ENCODE measurements at places on chromosomes 3 and 15. TPM values are rescaled to one million over a fixed set of nuclear protein-coding genes. Genes with fewer than 3 reads are reported as not detected.

The PYGO1 gene
- total RNA-seq = 4.7 TPM

The CAND2 gene
- 2.6 TPM for total RNA-seq

The KCNAB1 gene
- total RNA-seq = 0.70 TPM

The UPK1B gene
- 2.2 TPM for total RNA-seq

The XCR1 gene
- not detected for total RNA-seq

The TERC gene
- total RNA-seq = 69.2 TPM

The GALNT15 gene
- total RNA-seq = 25.1 TPM

The FOXB1 gene
- total RNA-seq = not detected

The CLDN11 gene
- total RNA-seq = 111 TPM

The SERPINI1 gene
- 1.5 TPM for total RNA-seq

The SNTN gene
- not detected for total RNA-seq

The PLA1A gene
- 7.8 TPM for total RNA-seq

The CHRNA7 gene
- 4.8 TPM for total RNA-seq

The FHIT gene
- 8.1 TPM for total RNA-seq
